Left lobe of liver (tissue), 2 donors: ENCODE measurements at places on chromosomes 1 and 21. TPM values are rescaled to one million over a fixed set of nuclear protein-coding genes. Genes with fewer than 3 reads are reported as not detected.

DNA sequence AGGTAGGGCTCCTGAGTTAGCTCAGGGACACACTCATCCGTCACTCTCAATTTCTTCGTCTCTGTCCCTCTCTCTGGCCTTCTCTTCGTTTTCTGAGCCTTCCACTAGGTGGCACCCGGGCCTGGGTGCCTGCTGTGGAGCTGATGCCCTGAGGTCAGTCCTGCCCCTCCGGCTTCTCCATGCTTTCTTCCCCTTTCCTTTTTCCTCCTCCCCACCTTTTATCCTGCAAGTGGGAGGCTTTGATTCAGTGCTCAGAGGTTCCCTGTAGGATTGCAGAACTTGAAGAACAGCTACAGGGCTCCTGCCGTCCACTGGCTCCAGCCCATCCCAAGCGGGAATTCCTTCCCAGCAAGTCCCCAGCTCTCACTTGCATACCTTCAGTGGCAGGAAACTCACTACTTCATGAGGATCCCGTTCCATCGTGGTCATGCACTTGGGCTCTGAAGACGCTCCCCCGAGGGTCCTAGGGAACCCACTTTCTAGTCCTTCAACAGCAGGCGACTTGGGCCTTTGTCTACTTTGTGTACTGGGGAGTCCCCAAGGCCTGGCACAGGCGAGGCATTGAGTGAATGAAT lies 45.6 kb downstream of the SRRM1 start:
- DNase-seq = peak; percentile 72

GRCh38 chr21:41965461-41966013 lies 11.7 kb upstream of the C2CD2 start:
- no peak for DNase-seq

DNA sequence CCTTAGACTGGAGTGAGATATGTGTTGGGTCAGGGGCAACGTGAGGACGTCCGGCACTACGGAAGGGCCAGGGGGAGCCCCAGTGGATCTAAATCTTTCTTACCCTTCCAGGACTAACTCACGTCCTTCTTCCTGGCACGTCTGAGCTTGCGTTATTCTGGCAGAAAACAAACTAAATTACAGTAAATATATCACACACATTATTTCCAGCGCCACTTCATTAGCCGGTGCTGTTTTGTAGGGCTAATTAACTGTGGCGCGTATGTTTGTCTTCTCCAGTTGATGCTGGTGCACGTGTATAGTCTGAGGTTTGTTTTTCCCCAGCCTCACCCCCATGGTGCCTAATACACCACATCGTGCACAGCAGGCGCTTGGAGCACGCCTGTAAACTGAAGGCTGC lies 59.2 kb downstream of the TLR5 start:
- DNase-seq = no peak

- no peak for DNase-seq
These were observed 3.9 kb upstream of the LEFTY2 start for GRCh38 chr1:225944951-225945350.

DNA sequence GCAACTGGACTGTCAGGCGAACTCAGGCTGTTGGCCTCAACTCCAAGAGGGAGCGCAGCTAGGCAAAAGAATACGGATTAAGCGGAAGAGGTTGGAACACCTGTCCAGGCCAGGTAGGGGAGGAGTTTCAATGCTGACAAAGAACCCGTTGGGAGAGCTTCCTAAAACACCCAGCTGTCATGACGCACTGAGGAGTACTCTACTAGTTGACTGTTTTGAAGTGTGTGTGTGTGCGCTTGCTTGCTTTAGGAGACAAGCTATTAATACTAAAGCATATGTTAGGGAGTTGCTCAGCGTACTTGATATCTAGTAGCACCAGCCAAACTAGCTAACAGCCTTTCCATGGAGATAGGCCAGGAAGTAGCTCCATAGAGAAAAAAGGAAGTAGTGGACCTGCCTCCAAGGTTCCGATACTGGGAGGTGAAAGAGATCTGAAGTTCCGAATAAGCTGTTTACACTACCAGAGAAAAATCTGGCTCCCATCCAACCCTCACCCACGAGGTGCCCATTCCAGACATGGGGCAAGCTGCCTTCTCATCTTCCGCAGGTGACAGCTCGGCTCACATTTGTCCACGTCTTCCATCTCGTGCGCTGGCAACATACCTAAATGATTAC lies 974 bp upstream of the FNBP1L start:
- peak; percentile 66 for DNase-seq

DIO1 gene
- 39.4 TPM for total RNA-seq

GRCh38 chr1:236759252-236759859 lies 35.7 kb upstream of the MTR start:
- no peak for DNase-seq

GRCh38 chr21:31338908-31339368 lies 5.1 kb downstream of the TIAM1 start:
- no peak for DNase-seq

DNA sequence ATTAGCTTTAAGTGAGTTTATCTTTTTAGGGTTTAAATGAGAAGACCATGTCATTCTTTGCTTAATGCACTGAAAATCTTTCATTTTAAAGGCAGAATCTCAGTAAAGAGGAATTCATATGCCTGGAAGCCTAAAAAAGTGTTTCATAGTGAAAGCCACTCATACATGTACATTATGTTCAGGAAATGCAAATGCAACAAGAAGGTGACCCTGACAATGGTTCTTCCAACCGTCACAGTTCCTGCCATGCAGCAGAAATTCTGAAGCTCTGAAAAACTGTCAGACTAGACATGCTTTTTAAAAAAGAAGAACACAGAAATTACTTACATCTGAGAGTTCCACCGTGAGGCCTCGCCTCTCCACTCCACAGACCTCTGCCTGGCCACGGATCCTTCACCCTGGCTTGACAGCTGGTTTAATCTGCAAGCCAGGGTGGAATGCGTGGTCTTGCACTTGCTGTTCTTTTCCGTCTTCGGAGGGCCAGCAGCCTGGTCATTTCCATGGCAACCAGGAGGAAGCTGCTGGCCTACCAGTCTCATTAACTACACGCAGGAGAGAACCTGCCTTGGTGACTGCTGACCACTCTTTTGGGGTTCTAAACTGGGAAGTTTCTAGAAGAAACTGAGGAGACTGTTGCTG lies 41.8 kb upstream of the PAXBP1 start:
- no peak for DNase-seq

- no peak for DNase-seq
These were observed 92.4 kb upstream of the PGBD5 start for GRCh38 chr1:230518511-230518910.

- DNase-seq = peak; percentile 23
These were observed 91.7 kb upstream of the EDN2 start for GRCh38 chr1:41576206-41576605.

PPIAL4G gene
- total RNA-seq = not detected

GRCh38 chr1:89538361-89538760 lies 13.7 kb downstream of the LRRC8B start:
- DNase-seq = no peak

ADCY10 gene
- total RNA-seq = 5.5 TPM

DNA sequence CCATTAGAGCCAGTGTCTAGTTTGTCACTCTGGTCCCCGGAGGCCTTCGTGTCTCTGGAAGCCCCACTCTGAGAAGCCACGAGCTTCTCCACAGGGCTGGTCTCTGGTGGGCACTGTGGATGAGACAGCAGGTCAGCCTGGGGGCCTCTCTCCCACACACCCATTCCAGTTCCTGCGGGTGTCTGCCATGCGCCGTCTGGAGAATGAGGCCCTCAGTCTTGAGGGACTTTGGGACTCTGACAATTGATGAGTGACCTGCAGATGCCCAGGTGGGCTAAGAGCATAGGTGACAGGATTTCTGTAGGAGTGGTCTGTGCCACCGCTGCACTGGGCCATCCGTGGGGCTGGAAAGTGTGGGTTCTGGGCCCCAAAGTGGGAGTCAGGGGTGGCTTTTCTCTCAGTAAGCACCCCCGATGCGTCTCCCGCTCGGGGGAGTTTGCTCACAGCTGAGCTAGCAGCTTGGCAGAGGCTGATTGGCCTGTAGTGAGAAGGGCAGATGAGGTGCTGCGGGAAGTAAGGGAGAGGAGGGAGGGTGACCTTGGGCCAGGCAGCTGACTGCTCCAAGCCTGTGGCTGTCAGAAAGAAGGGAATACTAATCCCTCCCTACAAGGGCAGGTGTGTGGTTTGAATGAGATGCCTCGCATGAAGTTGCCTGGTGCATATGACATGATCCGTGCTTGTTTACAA lies 26.4 kb downstream of the LHX4 start:
- DNase-seq = no peak

GRCh38 chr1:107529511-107530149 lies 388.8 kb downstream of the NTNG1 start:
- no peak for DNase-seq

COL6A1 gene
- total RNA-seq = 48.0 TPM

- no peak for DNase-seq
These were observed 102.1 kb downstream of the SNX7 start for GRCh38 chr1:98763488-98764150.

GRCh38 chr21:31558189-31558961 lies 101.1 kb upstream of the SOD1 start:
- DNase-seq = no peak

DYNLT5 gene
- total RNA-seq = 0.28 TPM

TSPEAR gene
- not detected for total RNA-seq

STYXL2 gene
- total RNA-seq = not detected

- DNase-seq = no peak
These were observed 33.9 kb downstream of the LRIG2 start for GRCh38 chr1:113106910-113107309.

PDC gene
- total RNA-seq = not detected

DNA sequence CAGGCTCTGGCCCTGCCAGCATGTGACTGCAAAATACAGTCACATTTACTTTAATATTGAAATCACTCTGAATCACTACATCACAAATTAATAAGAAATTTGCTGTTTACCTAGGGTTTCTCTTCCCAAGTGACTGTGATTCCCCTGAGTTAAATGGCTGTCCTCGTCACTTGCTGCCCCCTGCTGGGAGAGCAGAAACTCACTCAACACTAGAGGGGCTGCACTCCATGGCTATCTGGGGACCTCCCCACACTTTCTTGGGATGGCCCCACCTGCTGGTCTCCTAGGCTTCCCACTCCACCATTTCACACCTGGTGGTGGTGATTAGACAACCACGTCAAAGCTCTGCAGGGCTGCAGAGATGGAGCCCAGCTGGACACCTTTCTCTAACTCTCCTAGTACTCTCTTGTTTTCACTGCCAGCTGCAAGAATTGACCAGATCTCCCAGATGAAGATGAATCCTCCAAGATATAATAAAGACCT lies 63.4 kb downstream of the CD2 start:
- DNase-seq = no peak

GRCh38 chr1:208544053-208544452 lies 299.9 kb upstream of the PLXNA2 start:
- no peak for DNase-seq

DNA sequence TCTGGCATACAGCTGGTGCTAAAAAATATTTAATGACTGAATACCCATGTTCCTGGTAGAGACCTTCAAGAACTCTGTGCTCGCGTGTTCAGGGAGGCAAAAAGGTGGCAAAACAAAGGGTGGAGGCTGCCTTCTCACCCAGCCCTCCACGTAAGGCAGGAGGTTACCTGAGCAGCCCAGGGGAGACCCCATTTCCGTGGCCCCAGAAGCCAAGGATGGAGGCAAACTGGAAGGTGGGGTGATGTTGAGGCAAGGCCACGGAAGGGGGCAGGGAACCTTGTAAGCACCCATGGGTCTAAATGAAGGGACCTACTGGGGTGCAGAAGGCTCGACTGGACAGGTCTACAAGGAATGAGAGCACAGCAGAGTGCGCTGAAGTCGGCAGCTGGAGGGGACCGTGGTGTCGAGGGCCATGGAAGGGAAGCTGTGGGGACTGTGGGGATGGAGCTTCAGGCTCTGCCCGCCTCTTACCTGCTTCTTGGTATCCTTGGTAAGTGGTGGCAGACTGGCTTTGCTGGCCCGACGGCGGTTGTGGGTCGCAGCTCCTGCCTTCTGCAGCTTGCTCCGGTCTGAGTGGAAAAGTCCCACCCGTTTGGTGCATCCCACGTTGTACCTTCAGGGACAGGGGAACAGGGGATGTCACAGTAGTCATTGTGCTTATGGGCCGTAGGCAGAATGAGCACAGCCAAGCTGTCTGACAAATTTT lies 8.9 kb upstream of the A3GALT2 start:
- DNase-seq = no peak

FMO4 gene
- total RNA-seq = 12.7 TPM

- no peak for DNase-seq
These were observed 236.8 kb upstream of the FMN2 start for GRCh38 chr1:239854922-239855321.

- no peak for DNase-seq
These were observed 128.0 kb downstream of the ADAMTS1 start for GRCh38 chr21:26717146-26717739.

SERTAD4 gene
- total RNA-seq = not detected
